Activated naive CD4-positive, alpha-beta T cell treated with anti-CD3 and anti-CD28 coated beads, Interleukin-2, amount 50 U/mL, for 72 hours (primary cell): ENCODE measurements at places on chromosomes 3 and 15.

DNA sequence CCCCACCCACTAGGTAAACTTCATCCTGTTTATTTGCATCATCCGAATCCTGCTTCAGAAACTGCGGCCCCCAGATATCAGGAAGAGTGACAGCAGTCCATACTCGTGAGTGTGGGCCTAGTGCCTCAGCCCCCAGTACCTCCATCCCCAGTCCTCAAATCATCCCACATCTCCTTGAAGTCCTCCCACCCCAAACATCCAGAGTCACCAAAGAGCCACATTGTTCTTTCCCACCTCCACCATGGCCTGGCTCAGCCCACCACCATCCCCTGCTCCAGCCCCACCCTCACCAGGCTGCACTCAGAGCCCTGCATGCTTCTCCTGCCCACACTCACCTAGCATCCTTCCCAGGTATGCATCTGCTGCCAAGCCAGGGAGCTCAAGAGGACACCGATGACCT lies 29.8 kb downstream of the VIPR1 start:
- DNase-seq: no peak

- DNase-seq: no peak
Measured at GRCh38 chr15:77889009-77889806, 188.3 kb downstream of the TBC1D2B start.

GRCh38 chr3:37100411-37100810 lies 74.0 kb downstream of the LRRFIP2 start:
- DNase-seq: no peak

- DNase-seq: no peak
Measured at GRCh38 chr3:46673151-46674030, 20.1 kb downstream of the ALS2CL start.

GRCh38 chr15:61841466-61841865 lies 218.8 kb downstream of the VPS13C start:
- no peak for DNase-seq

DNA sequence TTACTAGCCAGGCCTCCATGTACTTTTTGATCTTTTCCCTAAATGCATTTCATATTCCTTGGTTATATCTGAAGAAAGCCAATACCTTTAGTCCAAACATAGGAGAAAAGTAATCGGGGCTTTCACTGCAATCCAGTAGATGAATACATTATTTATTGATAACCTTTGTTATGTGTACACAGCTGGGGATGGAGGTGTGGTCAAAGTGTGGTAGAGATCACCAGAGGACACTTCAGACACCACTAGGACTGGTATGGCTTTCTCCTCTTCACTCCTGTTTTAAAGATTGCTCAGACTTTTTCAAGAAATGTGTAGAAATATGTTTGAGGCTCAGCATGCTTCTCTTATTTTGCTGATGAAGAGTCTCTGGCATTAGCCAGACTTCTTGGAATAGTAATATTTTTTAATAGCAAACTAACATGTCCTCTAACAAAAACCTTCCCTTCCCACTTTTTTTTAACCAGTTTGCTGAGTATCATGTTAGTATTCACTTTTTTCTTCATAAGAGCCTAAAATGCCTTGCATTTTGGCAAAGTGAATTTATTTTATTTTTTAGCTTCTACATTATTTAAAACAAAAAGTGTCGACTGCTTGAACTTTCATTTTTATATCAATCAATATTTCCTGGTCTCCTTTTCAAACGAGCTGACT lies 65.6 kb upstream of the MBNL1 start:
- DNase-seq: no peak

DNA sequence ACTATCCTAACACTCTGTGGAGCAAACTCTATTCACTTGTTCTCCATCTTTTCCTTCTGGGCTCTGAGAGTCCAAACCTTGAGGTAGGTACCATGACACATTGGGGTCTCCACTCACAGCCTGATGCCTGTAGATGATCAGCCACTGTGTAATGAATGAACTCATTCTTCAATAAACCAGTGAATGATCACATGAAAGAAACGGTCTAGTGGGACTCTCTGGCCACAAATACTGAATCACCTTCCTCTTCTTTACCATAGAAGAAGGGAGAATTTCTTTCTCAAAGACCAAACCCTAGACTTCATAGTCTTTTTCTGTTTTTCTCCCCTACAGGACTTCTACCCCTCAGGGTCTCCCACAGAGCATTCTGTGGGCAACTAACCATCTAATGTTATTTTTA lies 20.5 kb upstream of the ABHD2 start:
- DNase-seq: no peak

GRCh38 chr15:45121706-45122417 lies 7.7 kb downstream of the DUOXA2 start:
- DNase-seq: no peak
